ENCODE measurements at places on chromosomes 16 and 17.

- DNase-seq = no peak
These were observed 96.9 kb downstream of the RAB11FIP4 start for GRCh38 chr17:31488264-31488981.

GRCh38 chr16:72025404-72026114 is 17.0 kb downstream of the DHODH start:
- DNase-seq = no peak

- no peak for DNase-seq
These were observed 13.9 kb upstream of the CYTH1 start for GRCh38 chr17:78795861-78796516.

GRCh38 chr17:39563476-39563875 is 44.2 kb downstream of the NEUROD2 start:
- no peak for DNase-seq

GRCh38 chr16:55325080-55325447 is 1.1 kb downstream of the IRX6 start:
- no peak for DNase-seq

Data from foreskin keratinocyte (primary cell).